ENCODE measurements at places on chromosomes 5 and 9. TPM values are rescaled to one million over a fixed set of nuclear protein-coding genes. Genes with fewer than 3 reads are reported as not detected.

Gene NDUFS4
- total RNA-seq, result 96.6 TPM

Gene ZBED3
- 6.3 TPM for total RNA-seq

Gene IRX2
- total RNA-seq, result not detected

Gene ZDHHC11
- total RNA-seq, result 4.6 TPM

Gene PHF24
- total RNA-seq, result 0.55 TPM
